Hematopoietic multipotent progenitor cell treated with erythropoietin and hydrocortisone succinate and interleukin-3 and kit ligand, for 4 days (in vitro differentiated cells): ENCODE measurements at places on chromosomes 12 and 14.

DNA sequence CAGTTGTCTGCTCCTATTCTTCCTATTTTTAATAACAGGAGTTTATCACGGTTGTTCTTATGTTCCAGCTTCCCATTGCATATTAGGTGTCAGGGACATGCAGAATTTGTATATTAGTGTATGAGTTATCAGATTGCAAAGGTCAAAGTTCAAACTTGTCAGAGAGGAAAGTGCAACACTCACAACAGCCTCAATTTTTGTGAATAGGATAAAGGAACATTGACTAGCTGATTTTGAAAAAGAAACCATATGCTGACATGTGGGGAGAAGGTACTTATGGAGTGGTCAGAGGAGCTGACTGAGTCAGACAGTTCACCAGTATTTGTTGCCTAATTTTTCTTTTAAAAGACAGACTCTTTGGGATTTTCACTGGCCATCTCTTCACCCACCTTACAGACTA lies 222.1 kb downstream of the C12orf50 start:
- DNase-seq: no peak

GRCh38 chr12:26723379-26724308 lies 109.3 kb downstream of the ITPR2 start:
- no peak for DNase-seq

GRCh38 chr12:107515446-107515958 lies 170.1 kb upstream of the PWP1 start:
- DNase-seq: peak; percentile 49

DNA sequence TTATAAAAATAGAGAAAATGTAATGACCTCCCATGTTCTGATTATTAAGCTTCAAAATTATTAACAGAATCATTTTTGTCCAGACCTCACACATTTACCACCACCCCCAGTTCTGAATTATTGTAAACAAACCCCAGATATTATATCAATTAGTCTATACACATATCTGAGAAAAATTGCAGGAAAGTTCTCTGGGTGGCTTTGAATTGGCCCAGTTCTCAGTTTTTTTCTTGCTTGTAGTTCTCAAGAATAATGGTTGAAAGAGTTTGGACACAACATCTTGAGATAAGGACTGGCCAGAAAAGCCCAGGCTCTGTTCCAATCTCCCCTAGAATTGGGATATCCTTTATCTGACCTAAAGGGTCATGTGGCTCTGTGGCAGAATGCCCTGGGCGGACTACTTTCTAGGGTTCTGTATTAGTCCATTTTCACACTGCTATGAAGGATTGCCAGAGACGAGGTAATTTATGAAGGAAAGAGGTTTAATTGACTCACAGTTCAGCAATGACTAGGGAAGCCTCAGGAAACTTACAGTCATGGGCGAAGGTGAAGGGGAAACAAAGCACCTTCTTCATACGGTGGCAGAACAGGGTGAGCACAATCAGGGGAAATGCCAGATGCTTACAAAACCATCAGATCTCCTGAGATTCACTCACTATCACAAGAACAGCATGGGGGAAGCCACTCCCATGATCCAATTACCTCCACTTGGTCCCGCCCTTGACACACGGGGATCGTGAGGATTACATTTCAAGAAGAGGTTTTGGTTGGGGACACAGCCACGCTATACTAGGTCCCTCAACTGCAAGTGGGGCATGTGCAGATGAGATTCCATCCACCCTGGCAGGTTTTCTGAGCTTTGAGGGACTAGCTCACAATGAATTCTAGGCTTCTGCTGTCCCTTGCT lies 1504.6 kb upstream of the FLRT2 start:
- no peak for DNase-seq

GRCh38 chr12:47711448-47711847 lies 5.6 kb upstream of the RPAP3 start:
- no peak for DNase-seq

DNA sequence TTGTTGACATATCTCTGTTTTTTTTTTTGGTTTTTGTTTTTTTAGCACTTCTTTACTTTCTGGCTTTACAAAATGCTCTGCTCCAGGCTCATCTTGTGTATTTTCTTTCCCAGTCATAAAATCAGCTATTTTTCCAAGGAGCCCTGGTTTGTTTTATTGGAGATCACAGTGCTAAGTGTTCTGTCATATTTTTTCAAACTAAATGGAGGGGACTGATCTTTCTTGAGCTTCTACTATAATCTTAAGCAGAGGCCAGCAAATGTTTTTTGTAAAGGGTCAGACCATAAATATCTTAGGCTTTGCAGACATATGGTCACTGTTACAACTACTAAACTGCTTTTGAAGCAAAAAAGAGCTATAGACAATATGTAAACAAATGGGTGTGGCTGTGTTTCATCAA lies 30.6 kb upstream of the LIN7A start:
- DNase-seq: no peak

- no peak for DNase-seq
Observed at GRCh38 chr14:52356025-52356424, 41.9 kb downstream of the PTGER2 start.

GRCh38 chr12:107522692-107523477 lies 162.7 kb upstream of the PWP1 start:
- no peak for DNase-seq

DNA sequence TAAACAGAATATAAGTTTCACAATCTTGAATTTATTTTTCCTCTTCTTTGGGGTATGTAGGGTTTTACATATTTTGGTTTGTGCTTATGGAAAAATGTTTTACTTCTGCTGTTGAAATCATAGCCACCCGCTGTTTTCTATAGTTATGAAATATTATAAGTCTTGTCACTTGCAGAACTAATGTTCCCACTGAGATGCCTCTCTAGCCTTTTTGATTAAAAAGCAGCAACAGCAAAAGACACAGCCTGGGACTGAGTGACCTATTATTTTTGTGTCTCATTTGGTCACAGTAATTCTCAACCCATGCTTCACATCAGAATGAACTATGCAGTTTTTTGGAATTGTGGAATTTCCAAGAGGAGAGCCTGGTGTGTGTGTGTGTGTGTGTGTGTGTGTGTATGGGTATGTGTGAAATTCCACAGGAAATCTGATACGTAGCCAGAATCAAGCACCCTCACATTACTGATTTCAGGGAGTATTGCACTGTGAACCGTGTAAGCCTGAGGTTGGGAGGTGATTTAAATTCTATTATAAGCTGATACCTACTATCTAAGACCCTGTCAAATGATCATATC lies 55.7 kb upstream of the FRMD6 start:
- DNase-seq: no peak

GRCh38 chr12:66036317-66036716 lies 94.2 kb downstream of the LLPH start:
- no peak for DNase-seq

DNA sequence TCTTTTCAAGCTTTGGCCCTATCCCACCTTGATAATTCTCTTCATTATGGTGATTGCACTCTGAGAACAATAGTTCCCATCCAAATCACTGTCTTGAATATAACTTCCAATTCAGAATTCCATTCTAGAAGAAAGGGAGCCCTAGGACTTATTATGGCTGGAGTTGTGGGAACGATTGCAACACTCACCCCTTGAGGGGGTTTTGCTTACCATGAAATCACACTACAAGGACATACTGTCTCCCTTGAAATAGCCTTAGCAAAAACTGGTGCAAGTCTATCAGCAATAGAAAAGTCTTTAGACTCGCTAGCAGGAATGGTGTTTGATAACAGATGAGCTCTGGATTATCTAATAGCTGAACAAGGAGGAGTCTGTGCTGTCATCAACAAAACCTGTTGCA lies 31.4 kb upstream of the OXA1L start:
- no peak for DNase-seq

- no peak for DNase-seq
Observed at GRCh38 chr14:89678768-89679167, 261.7 kb upstream of the FOXN3 start.

- DNase-seq: peak; percentile 78
Observed at GRCh38 chr12:89880690-89881350, 172.2 kb upstream of the ATP2B1 start.

GRCh38 chr14:21205678-21206581 lies 50.1 kb upstream of the OR5AU1 start:
- no peak for DNase-seq

DNA sequence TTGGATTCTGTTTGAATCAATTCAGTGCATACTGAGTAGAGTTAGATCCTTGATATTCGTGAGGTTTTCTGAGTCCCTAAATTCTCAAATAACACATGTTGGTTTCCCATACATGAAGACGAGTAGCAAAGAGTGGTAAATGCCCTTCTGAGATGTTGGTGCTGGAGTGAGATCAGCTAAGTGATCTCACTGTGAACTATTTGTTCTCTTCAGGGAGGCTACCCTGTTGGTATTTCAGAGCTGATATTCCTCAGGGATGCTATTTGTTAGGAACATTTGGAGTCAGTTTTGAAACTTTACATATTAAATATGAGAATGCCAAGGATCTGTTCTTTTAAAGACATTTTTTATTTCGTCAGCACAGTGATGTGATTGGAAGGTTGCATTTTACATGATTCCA lies 54.7 kb downstream of the SUSD6 start:
- no peak for DNase-seq

GRCh38 chr14:25411781-25412757 lies 362.1 kb upstream of the STXBP6 start:
- peak; percentile 47 for DNase-seq

- no peak for DNase-seq
Observed at GRCh38 chr12:132393991-132394949, 64.9 kb upstream of the GALNT9 start.

- no peak for DNase-seq
Observed at GRCh38 chr12:102302553-102302952, 104.9 kb upstream of the PMCH start.

DNA sequence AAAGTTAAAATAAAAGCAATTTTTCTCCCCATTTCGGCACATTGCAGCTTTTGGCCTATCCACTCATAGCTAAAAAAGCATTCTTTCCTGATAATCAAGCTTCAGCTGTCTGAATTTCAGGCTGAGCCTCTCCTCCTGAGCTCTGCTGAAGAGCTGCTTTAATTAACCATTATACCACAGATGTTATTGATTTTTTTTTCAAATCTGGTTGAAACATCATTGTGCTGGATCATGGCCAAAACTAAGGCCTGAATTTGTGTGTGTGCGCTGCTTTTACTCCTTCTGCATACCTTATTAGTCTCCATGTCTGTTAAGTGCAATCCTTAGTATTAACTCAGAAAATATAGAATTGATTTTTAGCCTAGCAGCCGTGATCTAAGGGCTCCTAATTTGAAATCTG lies 52.3 kb downstream of the MBIP start:
- DNase-seq: no peak

DNA sequence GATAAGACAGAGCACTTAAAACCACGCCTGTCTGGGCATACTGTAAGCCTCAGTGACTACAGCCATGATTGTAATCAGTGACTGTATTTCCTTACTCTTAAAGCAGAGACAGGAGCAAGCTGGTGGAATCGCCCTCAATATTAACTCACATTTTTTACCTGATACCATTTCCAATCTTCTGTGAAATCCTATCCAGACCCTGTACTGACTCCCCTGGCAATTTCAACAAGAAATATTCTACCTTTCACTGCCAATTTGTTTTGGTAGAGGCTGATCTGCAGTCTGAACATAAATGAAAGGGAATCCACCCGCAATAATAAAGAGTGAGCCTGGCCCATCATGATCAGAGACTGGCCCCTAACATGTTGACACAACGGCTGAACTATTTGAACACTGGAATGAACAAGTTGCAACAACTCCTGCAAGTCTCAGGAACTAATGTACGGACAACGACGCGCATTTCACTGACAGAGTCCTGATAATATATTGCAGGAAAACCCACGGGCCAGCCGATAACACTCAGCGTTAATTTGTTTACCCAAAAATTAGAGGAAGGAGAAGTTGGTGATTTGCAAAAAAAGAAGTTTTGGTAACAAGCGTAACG lies 195.5 kb upstream of the BTG1 start:
- DNase-seq: peak; percentile 59

- DNase-seq: no peak
Observed at GRCh38 chr12:1839956-1840951, 19.9 kb downstream of the LRTM2 start.

- no peak for DNase-seq
Observed at GRCh38 chr12:20187456-20187855, 180.9 kb upstream of the PDE3A start.

- no peak for DNase-seq
Observed at GRCh38 chr14:38137005-38137404, 70.7 kb upstream of the SSTR1 start.

DNA sequence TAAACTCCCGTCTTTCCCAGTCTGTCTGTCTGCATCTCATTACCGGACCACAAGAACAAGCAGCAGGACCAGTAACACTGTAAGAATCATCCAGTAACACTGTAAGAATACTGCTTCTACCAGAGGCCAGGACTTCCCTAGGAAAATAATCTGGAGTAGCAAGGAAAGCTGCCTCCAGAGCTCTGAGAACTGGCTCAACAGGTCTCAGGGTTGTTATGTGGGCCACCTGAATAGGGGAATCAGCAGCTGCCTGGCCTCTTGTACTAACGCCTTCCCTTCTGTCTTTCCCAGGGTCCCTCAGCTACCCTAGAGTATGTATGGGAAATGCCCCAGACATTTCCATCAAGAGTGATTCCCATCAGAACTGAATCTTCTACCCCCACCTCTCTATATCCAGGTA lies 954 bp upstream of the SLC39A2 start:
- no peak for DNase-seq

DNA sequence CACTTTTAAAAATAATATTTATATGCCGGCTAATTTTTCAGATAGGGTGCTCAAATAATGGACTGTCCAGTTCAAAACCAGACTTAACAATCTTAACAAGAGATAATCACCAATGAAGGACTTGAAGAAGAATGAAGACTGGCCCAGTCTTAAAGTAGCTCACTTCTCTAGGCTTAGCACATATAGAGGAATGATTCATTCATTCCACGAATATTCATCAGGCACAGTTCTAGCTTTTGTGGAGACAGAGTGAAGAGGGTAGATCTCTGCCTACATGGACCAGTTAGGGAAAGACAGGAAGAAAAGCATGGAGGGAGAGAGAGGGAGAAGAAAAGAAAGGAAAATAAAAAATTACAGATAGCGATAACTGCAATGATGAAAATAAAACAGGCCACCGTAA lies 42.8 kb upstream of the METAP2 start:
- DNase-seq: no peak

GRCh38 chr14:90464481-90464880 lies 67.7 kb downstream of the CALM1 start:
- no peak for DNase-seq

GRCh38 chr12:39618701-39619100 lies 902 bp downstream of the ABCD2 start:
- DNase-seq: no peak

DNA sequence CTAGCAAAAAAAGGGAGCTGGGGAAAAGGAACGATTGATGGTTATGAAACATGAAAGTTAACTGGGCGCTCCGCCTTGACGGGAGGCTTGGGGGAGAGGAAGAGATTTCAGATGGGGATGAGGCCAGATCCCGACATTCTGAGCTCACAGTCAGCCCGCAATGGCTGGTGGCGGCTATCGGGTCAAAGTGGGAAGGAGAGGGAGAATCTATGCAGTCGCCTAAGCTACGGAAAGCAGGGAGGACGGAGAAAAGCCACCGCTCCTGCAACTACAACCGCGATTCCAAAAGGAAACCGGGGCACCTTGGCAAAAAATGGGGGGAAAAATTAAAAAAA lies 502 bp downstream of the MPHOSPH9 start:
- no peak for DNase-seq
